ENCODE measurements at places on chromosomes 16 and 17.
A peak's percentile ranks its signal among the peaks of the same experiment; 100 is the strongest.

GRCh38 chr16:61890386-61890785 is 145.9 kb downstream of the CDH8 start:
- DNase-seq: no peak

DNA sequence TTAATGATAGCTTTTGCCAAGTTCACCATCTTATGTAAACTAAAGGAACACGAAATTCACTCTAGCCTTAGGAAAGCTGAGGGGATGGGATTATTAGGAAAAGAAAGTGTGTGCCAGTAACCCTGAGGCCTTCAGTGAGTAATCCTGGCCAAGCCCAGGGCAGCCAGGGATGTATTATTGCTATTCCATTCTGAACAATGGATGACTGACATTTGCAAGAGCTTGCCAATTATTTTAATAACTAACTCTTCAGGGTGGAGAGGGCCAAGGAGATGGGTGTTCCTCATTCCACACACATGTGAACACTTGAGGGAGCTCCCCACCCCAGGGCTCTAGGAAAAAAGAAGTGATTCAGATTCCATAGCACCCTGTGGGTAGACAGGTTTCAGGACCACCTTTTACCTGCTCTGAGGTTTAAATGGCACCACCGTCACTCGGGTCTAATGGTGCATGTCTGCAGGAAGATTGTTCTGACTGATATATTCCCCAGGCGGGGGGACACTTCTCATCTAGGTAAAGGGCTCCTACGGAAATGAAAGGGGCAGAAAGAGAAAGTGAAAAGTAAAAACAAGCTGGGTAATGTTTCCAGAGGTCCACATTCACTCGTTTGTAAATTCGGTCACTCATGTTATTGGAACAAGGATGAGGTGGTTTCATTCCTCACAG is 41.5 kb downstream of the TK2 start:
- no peak for DNase-seq

GRCh38 chr16:78264642-78265041 is 165.2 kb downstream of the WWOX start:
- no peak for DNase-seq

- DNase-seq: no peak
These were observed 902 bp downstream of the KAT2A start for GRCh38 chr17:42120161-42120769.

DNA sequence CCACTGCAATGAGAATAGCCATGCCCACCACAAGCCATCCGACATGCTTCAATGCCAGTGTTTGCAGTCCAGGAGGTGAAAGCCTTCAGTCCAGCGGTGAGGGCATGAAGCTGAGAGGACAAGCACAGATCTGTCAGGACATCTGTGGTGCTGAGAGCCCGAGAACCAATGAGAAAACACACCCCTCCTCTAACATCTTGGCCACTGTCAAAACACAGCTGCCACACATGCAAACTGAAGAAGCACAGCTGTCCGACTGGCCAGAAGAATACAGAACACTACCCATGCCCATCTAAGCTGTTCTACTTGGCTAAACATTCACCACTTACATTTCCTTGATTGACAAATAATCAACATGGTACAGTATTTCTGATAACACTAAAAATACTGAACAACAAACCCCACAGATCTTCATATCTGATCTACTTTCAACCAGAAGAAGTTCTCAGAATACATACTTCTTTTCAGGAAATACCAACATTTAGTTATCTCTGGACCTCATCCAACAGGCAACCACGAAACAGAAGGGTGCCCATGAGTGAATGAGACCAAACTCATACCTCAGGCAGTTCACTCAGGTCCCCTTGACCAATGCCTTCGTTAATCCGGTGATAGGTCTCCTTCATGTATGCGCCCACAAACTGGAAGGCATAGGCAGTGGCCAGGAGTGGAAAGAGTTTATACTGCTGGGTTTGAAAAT is 10.2 kb upstream of the FBF1 start:
- no peak for DNase-seq

- peak; percentile 54 for DNase-seq
These were observed 1.8 kb downstream of the KIAA0513 start for GRCh38 chr16:85029408-85029784.

DNA sequence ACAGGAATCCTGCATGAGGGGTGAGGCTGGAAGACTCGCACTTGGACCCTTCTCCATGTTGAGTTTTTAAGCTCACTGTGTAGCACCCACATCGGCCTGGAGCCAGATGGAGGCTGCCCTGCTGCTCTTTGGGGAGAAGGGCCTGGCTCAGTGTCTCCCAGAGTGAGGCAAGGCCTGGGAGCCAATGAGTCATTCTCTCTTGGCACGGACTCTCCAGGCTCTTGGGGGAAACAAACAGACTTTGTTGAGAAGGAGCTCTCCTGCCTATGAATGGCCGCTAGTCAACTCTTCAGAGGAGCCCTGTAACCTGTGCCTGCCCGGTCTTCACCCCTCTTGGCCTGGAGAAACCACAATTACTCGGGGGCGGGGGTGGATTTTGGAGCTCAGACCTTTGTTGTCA is 50.8 kb upstream of the MAF start:
- no peak for DNase-seq

- no peak for DNase-seq
These were observed 82.0 kb upstream of the NKD1 start for GRCh38 chr16:50466170-50466569.

GRCh38 chr16:3118846-3119245 is 6.5 kb downstream of the ZNF205 start:
- no peak for DNase-seq

GRCh38 chr16:28063591-28064061 is at the start of gene GSG1L:
TSS of gene GSG1L (minus strand) at chr16:28063714. CDS start at chr16:28063424, 290 bp downstream.
- no peak for DNase-seq

GRCh38 chr16:7731141-7731540 is 398.5 kb downstream of the RBFOX1 start:
- DNase-seq: no peak

- no peak for DNase-seq
These were observed 20.9 kb upstream of the PSMD7 start for GRCh38 chr16:74275711-74276110.

GRCh38 chr17:45651145-45651709 is 132.9 kb upstream of the CRHR1 start:
- DNase-seq: no peak

DNA sequence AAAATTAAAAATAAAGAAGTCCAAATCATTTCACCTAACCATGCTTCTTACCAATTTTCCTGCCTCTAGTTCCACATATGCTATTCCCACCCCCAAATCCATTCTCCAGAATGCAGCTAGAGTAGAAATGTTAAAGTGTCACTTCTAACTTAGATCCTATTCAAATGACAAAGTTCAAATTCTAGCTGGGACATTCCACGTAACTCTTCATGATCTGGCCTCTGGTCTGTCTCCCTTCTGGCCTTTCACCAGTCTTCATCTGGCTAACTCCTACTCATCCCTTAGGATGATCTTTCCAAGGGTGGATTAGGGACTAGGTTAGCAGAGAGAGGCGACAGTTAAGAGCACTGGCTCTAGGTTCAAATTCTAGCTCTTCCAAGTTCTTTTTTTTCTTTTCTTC is 97.9 kb downstream of the TRIM37 start:
- no peak for DNase-seq

- no peak for DNase-seq
These were observed 20.0 kb upstream of the TBX2 start for GRCh38 chr17:61379457-61380216.

DNA sequence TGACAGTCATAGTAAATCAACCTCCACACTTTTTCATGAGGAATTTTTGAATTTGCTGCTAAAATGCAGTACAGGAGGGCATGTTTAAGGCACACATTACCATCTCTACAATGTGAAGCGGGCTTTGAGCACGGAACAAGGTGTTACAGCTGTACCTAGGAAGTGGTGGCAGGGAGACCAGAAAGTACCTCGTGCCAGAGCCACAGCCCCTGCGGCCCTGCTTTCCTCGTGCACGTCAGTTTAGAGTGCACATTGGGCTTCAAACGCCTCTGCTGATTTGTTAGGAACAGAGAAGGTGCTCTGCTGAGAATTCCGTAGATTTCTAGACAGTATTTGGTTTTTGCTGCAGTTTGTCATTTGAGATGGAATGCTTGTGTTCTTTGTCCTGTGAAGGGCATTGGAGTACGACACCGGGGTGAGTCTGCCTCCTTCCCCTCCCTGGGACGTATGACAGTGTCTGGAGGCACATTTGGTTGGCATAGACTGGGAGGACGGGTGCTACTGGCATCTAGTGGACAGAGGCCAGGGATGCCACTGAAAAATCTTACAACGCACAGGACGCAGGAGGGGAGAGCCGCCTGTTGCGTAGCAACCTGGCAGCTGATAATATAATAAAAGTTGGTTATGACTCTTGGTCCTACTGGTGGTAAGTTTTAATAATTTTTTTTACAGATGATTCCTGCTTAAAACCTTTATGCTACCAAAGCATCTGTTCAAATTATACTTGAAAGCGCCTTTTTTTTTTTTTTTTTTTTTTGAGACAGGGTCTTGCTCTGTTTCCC is 9.1 kb downstream of the FOXK2 start:
- DNase-seq: no peak

DNA sequence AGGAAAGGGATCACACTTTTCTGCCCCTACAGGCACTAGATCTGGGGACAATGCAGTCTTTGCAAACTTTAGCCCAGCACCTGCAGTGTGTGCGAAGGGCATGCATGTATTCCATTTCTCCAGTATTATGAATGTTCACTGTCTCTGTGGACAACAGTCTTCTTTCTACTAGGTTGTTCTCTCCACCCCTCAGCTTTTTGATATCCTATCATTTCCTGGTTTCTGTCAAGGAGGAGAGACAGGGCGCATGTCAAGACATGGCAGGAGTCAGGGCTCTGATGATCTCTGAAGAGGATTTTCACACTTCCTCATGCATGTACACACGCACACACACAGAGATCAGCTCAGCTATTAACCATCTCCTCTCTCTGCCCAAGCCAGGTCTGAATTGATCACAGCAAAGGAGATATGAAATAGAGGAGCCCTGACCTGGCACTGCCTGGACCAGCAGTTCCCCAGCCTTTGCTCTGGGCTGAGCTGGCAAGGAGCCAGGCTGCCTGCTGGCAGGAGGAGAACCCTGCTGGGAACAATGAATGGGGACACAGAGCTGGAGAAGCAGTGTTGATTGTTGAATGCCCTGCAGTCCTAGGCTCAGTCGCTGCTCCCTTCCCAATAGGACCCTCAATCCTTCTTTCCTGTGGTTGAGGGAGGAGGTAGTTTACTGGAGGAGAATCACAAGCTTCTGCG is 2.6 kb downstream of the GPR179 start:
- no peak for DNase-seq

GRCh38 chr17:80831491-80831890 is 160.2 kb upstream of the CHMP6 start:
- DNase-seq: no peak

All from activated CD8-positive, alpha-beta memory T cell treated with anti-CD3 and anti-CD28 coated beads, Interleukin-2, amount 50 U/mL, for 4 hours (primary cell).